ENCODE measurements at places on chromosomes 12 and 14. TPM values are rescaled to one million over a fixed set of nuclear protein-coding genes. Genes with fewer than 3 reads are reported as not detected.

The CD69 gene
- 32.5 TPM for total RNA-seq

- no peak for DNase-seq
Observed at GRCh38 chr12:3473844-3474243, 17.2 kb upstream of the PRMT8 start.

DNA sequence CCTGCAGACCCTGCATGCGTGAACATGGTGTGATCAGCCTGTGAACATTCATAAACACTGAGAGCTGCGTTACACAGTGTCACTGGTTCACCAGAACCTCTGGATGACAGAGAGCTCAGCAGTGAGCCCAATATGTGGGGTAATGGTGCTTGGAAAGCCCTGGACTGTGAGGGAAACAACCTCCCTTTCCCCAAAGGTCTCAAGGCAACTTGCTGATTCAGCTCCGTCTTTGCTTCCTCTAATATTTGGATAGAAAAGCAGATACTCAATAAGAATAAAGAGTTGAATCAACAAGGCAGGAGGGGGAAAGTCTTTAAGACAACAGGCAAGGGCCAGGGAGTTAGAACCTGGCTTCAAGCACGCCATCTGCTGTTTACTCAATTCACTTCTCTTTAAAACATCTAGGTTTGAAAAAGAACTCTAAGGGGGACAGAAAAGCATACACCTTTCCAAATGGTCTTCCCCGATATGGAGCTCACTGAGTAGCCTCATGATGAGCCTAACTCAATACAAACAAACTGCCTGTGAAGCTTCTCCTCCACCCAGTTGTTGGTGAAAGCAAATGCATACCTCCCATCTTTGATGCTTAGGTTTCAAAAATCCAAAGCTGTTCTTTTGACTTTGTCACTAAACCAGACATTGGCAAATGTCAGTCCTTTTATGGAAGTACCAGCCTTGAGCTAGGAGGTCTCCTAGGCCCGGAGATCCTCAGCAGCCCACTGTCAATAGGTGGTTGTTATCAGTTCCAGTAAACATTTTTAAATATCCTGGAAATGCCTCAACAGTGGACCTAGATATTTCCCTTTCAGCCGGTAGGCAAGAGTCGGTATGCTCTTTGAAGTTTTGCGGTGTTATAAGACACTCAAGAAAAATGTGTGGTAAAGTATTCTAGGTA lies 76.1 kb downstream of the SAMD4A start:
- no peak for DNase-seq

GRCh38 chr12:64400041-64400440 lies 4.2 kb upstream of the XPOT start:
- no peak for DNase-seq

DNA sequence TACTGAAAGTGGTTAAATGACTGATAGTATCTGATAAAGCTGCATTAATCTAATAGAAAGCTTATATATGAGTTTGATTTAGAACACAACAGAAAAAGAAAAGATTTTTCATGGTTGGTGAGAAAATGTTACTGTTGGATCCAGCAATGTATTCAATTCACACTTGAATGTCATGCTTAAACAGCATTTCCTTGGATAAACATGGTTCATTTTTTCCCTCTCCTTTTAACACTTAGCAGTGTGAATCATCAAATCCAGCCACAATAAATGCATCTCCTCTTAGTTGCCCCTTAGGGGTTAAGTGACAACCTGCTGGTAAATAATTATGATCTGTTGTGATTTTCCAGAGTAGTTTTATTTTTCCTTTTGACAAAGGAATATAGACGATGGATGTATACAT lies 74.9 kb upstream of the GRIP1 start:
- no peak for DNase-seq

Measured in glomerular endothelial cell (primary cell).